ENCODE measurements at places on chromosomes 5 and 9.

GRCh38 chr5:170565072-170565471 is 61.3 kb downstream of the KCNIP1 start:
- DNase-seq, result no peak

GRCh38 chr9:72592502-72593403 is 71.3 kb downstream of the TMC1 start:
- DNase-seq, result no peak

DNA sequence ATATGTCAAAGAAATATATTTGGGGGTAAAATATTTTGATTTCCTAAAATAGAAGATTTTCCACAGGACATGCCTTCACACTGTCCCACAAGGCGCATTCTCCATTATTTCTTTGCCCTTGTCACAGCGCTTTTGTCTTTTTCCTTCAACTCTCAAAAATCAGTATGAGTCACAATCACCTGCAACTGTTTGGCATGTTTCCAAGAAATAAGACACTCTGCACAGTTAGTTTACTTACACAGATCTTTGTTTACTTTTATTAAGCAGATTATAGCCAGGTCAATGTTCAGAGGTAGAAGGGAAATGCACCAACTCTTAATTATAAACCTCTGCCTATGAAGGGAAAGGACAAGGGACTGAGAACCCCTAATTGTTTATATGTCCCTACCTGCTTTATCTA is 9.5 kb downstream of the CEMIP2 start:
- no peak for DNase-seq

- DNase-seq, result no peak
Measured at GRCh38 chr9:7341571-7341970, 458.0 kb downstream of the DMAC1 start.

DNA sequence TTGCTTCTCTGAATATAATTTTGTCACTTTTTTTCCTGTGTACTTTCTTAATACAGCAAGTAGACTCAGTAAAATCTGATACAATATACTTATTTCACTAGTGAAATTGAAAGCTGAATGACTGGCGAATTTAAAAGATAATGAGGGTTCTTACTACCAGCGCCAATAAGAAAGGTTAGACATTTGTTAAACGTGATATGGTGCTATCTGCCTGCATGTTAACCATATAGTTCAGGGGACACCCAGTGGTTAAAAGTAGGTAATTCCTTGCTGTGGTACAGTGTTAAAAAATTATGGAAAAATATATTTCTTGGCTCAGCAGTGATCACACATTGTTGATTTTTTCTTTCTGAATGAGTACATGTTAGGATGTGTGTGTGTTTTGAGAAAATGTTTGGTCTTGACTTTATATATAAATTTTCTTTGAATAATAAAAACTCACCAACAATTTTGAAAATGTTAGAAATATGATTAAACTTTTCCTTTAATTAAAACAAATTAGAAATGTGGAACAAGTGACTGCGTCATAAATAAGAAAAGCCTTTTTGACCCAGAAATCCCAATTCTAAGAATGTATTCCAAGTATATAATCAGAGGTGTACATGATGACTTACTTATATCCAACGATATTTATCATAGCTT is 25.8 kb downstream of the CAST start:
- no peak for DNase-seq

DNA sequence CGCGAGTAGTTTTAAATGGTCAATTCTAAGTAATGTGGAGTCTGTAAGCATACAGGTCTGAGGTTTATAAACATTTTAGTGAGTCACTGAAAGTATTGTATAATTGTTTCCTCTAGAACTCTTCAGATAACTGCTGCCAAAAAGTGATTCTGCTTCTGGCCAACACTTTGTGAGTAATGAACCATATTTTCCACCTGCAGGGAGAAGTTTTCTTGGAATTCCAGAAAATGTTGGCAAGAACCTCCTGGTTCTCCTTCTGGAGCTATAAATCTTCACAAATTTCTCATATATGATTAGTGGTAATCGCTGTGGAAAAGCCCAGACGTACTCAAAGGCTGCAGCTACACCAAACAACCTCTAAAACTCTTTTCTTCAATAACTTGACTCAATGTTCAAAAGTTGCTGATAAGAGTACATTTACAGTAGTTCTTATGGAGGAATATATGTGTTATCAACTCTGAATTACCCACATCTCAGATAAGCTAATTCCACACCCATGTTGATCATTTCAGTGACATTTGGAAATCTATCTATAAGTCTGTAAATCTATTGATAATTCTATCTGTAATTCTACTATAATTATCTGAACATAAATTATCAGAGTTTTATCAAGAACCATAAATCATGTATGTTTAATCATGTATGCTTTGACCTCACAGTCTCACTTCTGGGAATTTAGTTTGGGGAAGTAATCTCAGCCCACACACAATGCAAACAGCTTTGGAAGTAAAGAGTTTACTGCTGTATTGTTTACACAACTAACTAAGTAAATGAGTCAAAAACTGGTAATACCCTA is 74.1 kb downstream of the FNBP1 start:
- no peak for DNase-seq

- no peak for DNase-seq
Measured at GRCh38 chr5:95743232-95743631, 12.1 kb downstream of the RHOBTB3 start.

GRCh38 chr5:54774281-54775170 is 210.9 kb downstream of the ESM1 start:
- DNase-seq, result no peak

All from stimulated activated CD8-positive, alpha-beta memory T cell treated with anti-CD3 and anti-CD28 coated beads, Interleukin-2, amount 100 ng/mL, for 1 hour (primary cell).